ENCODE measurements at places on chromosomes 3 and 15. TPM values are rescaled to one million over a fixed set of nuclear protein-coding genes. Genes with fewer than 3 reads are reported as not detected.

DBR1 gene
- total RNA-seq: 42.6 TPM

PLSCR5 gene
- not detected for total RNA-seq

GPR27 gene
- total RNA-seq: not detected

SLC15A2 gene
- total RNA-seq: not detected

H1-8 gene
- not detected for total RNA-seq

TMEM158 gene
- total RNA-seq: 95.1 TPM

ZNF621 gene
- total RNA-seq: 12.4 TPM
